ENCODE measurements at places on chromosomes 1 and 21.

DNA sequence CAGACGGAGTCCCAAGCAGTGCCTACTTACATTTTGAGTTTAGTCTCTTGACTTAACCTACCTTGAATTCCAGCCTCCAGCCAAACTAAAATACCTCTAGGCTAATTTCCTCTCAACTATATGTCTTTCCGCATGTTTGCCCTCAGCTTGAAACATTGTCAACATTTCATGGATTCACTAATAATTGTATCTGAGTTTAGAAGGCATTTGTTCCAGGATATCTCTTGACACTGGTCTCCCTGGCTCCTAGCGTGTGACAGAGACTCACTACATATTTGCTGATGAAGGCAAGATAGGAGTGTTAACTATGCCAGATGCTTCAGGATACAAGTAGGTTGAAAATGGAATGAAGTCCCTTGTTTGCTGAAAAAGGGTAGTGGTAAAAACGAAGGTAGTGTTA, 136.1 kb downstream of the GREM2 start:
- DNase-seq: no peak

DNA sequence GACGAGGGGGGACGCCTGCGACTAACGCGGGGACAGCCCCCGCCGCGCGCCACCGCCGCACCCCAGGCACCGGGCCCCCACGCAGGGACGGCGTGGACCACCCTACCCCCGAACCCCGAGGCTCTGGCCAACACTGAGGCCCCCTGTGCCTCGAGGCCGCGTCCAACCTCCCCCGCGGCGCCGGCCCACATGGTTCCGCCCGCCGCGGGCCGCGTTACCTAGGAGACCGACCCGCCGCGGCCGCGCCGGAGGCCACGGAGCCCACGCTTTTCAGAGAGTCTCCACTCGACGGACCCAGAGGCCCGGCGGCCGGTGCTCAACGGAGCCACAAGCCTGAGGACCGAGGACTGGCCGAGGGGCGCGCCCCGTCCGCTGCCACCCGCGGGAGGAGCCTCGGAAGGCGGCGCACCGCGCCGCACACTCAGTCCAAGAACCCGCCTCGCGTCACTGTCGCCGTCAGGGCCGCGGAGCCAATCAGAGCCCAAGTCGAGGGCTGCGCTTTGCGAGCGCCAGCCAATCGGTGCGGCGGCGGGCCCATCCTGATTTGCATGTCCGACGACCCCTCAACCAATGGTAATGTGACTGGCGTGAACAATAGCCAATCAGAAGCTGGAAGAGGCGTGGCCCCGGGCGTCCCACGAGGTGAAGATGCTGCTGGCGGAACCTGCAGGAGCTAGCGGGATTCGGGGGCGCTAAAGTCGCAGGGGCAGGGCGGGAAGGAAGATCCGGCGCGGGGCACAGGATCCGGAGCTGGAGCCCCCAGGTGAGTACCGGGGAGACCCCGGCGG, at the start of gene NPHP4:
NPHP4 (minus strand) TSS at position 400 of the 788 bp plus-strand sequence. CDS start 6,136 bp downstream, outside the sequence.
- DNase-seq: peak; percentile 100

- no peak for DNase-seq
Measured at GRCh38 chr1:153538315-153538821, 2.4 kb downstream of the S100A5 start.

GRCh38 chr1:21126324-21126723, 50.4 kb downstream of the EIF4G3 start:
- no peak for DNase-seq

DNA sequence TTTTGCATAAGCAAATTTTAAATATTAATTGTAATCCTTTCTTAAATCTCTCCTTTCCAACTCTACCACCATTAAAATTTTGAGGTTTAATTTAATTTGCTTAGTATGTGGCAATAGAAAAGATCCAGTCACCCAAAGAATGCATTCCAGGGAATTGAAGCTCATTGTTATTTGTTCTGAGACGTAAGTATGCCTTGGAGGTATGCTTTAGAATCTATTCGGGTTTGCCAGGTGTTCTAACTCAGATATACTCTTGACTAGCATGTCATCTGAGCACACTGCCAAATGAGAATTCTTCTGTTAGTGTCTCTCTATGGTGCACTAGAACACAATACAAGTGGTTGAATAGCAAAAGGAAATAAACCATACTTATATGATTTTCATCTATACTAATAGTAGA, 813.6 kb upstream of the ADGRL2 start:
- no peak for DNase-seq

DNA sequence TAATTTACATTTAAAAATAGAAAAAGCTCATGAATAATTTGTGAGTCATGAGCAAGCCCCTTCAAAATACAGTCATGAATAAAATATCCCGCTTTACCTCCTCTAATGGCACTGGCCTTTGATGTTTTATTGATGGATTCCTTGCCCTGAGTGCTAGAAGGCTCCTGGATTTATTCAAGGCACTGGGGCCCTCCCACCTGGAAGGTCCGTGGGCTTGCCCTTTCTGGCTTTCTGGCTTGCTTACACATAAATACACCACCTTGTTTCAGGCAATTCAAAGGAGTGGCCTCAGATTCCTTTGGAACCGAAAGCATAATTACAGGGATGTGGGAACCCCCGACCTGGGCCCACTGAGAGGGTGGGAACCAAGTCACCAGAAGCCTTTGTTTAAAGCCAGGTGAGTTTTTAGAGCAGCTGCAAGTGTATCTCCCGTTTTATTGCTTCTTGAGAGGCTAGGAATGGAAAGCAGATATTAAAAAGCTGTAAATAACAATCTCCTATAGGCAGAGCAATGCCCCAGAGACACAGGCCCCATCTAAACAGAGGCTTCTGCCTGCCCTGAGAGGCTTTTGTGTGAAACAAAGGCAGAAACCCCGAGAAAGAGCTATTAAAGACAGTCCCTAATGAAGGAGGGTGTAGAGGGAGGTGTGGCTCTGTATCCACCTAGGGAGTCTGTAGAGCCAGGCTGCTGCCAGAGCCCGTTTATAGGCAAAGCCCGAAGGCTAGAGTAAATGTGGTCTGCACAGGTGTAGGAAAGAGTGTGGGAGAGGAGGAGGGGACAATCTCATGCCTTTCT, 126.4 kb downstream of the FAM78B start:
- DNase-seq: no peak

DNA sequence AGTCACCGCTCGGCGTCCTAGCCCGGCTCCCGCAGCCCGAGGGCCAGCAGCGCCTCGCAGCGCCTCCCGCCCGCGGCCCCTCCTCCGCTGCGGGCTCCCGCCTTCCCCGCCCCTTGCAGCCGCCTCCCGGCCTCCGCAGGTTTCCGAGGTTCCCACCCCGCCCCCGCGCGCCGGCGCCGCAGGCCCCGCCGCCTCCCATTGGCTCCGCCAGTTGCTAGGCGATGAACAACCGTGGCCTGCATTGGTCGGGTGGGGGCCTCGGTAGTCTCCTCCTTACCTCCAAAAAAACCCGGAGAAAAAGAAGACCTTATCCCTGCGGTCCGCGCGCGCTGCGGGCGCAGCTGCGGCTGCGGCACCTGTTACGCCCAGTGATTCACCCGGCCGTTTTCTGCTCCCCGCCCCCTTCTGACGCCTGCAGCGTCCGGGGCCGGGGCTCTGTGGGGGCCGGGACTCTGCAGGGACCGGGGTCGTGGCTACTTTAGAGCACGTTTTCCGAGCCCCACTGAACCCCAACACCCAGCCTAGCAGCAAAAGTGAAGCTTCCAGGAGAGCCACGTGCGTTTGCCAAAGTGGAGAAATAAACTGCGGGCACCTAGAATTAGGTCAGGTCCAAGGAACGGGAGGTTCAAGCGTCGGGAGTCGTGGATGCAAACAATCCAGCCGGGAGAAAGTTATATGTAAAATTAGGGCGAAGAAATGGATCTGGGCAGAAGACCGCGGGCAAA, at the start of gene SSX2IP:
SSX2IP (minus strand) TSS at position 65 of the 725 bp plus-strand sequence. CDS start 19,242 bp downstream, outside the sequence.
- DNase-seq: peak; percentile 98

GRCh38 chr1:21331752-21332478, 41.7 kb upstream of the ECE1 start:
- no peak for DNase-seq

DNA sequence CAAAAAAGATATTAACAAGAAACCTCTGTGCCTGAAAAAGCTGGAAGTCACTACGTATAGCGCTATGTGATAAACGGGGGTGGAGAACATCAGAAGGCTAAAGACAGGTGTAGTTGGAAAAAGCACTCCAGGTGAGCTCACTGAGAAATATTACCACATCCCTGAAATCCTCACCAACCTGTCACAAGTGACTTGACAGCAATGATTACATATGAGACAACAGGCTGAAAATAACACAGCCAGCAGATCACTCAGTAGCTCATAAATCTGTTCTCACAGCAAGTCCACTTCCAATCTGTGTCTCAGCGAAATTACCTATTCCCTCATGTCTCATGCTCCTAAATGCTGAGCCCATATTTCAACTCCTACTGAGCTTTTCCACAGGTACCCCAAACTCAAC, 120.5 kb downstream of the UBR4 start:
- DNase-seq: no peak

DNA sequence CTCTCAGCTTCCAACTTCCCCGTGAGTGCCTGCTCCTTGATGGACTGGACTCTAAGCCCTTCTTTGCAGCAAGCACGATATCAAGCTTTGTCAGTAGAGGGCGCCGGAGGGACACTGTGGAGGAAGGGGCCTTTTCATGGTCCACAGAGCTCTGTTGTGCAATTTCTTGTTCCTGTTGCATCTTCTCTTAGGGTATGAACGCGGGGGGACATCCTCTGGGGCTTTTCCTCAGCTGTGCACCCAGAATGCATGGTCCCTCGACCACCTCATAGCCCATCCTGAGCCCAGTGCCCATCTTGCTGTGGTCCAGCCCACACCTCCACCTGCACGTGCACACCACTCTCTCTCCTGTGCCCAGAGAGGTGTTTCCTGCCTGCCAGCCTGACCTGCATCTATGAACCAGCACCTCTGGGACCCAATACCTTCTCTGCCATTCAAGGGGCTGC, 556.8 kb downstream of the PTPRU start:
- peak; percentile 73 for DNase-seq

DNA sequence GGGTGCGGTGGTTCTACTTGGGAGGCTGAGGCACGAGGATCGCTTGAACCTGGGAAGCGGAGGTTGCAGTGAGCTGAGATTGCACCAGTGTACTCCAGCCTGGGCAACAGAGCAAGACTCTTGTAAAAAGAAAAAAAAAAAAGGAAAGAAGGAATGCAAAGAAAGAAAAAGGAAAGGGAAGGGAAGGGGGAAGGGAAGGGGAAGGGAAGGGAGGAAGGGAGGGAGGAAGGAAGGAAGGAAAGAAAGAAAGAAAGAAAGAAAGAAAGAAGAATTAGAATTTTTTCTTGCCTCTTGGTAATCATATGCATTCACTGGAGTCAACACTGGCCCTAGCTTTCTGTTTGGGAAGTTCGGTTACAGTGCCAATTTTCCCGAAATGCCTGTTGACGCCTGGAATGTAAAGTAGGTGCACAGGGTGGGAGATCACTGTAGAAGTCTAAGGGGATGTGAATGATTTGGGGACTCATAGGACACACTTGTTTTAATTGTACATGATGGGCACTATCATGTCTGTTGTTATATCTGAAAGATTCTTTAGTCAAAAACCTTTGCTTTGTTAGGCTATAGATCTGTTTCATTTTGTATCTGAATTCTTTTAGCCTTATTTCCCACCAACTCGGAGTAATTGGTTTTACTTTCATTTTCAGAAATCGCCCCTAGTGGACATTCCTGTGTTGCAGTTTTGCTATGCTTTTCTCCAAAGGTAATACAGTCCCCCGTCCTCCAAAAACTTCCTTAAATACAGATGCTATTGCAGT, 59.8 kb upstream of the MORC3 start:
- no peak for DNase-seq

DNA sequence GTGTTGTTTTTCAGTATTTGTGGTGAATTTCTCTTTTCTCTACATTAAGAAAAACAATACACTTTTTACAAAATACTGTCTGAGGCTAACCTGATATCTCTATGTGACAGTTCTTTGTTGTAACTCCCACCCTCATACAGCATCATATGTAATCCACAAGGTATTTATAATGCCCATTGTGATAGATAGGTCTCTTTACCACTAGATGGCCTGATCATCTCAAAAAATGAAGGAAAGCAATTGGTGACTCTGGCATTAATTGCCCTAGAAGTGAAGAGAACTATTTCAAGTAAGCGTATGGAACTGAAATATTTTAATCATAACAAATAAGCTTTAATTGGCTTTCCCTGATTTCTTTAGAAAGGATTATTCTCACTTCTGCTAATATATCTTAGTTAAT, 36.2 kb upstream of the HFM1 start:
- no peak for DNase-seq

GRCh38 chr1:3732434-3733093, 19.7 kb upstream of the CCDC27 start:
- DNase-seq: no peak

DNA sequence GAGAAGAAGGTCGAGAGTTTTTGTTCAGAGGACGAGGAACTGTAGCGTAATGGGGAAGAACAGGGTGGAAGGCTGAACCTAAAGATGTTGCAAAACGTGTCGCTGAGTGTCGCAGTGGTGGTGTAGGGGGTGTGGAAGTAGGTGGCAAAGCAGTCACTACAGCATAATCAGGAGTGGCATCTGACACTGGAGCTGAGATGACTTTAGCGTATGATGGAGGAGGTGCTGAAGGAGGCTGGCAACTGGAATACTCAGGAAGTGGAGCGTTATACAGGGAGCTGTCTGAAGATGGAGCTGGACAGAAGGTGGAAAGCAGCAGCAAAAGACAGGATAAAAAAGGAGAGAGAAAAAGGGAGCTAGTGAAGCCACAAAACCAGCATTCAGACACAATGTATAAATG, 89.9 kb upstream of the LBR start:
- DNase-seq: no peak

DNA sequence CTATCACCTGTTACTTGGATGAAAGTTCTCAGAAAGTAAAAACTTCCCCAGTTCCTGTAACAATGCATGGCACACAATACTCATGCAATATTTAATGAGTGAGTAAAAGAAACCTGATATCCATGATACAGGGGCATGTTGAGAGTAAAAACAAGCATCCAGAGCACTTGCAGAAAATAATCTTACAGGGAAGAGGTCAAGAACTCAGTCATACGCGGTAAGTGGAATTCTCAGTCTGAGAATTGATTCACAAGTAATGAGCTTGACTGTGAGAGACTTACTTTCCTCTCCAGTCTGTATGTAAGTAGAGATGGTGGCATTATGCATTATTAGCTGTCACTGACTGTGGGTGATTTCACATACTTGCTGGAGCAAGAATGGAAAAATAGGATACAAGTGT, 976.9 kb downstream of the BRINP3 start:
- no peak for DNase-seq

GRCh38 chr1:170356585-170356984, 175.4 kb upstream of the GORAB start:
- DNase-seq: no peak

GRCh38 chr1:201267481-201268229, 15.7 kb upstream of the PKP1 start:
- peak; percentile 40 for DNase-seq
